Thymus (tissue), 14 donors: ENCODE measurements at places on chromosomes 4 and X. TPM values are rescaled to one million over a fixed set of nuclear protein-coding genes. Genes with fewer than 3 reads are reported as not detected.

DNA sequence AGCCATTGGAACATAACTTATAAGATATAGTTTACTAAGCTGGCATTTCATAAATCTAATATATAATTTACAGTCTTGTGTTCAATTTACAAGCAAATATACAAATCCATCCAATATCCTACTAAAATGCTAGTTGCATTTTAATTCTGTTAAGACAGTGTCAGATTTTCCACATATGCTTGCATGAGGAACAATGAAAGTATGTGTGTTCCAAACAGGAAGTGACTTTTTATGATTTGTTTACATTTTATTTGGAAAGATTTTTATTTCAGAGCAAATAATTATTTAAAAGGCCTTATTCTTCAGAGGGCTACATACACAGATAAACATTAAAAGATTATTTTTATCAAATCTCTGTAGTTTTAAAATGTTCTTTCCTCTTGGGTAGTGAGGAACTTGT lies 130.1 kb downstream of the KLHL34 start:
- DNase-seq: no peak

DNA sequence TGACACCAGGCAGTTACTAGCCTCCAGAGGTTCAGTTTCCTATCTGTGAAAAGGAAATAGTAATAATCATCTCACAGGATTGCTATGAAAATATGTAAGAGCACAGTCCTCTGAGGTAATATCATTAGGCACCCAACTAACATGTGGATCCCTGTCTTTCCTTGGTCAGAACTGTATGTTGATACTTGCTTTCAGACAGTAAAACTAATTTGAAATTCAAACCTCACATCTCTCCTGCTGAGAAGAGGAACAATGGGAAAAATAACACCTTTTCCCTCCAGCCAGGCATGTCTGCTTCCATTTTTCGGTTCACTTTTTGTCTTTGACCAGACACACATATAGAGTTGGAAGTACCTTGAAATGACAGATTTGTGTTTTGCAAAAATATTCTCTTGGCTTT lies 262.7 kb downstream of the IL15 start:
- DNase-seq: no peak

DNA sequence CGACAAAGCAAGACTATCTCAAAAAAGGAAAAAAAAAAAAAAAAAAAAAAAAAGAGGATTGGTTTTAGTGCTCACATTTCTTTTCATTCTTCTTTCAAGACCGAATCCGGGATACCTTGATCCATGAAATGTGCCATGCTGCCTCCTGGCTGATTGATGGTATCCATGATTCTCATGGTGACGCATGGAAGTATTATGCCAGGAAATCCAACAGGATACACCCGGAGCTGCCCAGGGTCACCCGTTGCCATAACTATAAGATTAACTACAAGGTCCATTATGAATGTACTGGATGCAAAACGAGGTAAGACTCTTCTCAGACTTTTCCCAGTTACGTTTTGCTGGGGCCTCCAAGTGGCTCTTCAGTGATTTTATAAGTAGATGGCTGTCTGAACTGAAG lies 6.1 kb downstream of the CXCR3 start:
- DNase-seq: no peak

GRCh38 chr4:33184657-33185290 lies 2464.6 kb downstream of the PCDH7 start:
- no peak for DNase-seq

Gene FGB
- total RNA-seq: 1.1 TPM

DNA sequence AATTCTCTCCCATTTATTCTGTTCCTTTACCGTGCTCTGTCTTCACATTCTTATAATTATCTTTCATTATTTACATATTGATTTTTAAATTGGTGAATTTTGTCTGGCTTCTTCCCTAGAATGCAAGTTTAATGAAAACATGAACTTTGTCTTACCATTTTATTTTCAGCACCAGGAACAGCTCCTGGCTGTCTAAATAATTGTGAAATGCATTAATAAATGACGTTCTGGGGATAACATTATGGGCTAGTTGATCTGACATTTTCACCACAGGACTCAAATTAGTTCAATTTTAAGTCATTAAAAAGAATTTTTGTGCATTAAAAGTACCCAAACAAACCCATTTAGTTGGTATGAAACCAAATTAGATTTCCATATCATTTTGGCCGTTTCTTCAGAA lies 97.5 kb downstream of the KCTD8 start:
- DNase-seq: no peak

- DNase-seq: no peak
These were observed 236.0 kb upstream of the SLIT2 start for GRCh38 chr4:20015636-20016224.
